ENCODE measurements at places on chromosomes 4 and X.

GRCh38 chr4:136741468-136741867 lies 790.8 kb downstream of the PCDH18 start:
- DNase-seq: no peak

- DNase-seq: no peak
Measured at GRCh38 chr4:52317361-52317879, 266.3 kb downstream of the SPATA18 start.

- no peak for DNase-seq
Measured at GRCh38 chrX:45022150-45022549, 149.2 kb downstream of the KDM6A start.

DNA sequence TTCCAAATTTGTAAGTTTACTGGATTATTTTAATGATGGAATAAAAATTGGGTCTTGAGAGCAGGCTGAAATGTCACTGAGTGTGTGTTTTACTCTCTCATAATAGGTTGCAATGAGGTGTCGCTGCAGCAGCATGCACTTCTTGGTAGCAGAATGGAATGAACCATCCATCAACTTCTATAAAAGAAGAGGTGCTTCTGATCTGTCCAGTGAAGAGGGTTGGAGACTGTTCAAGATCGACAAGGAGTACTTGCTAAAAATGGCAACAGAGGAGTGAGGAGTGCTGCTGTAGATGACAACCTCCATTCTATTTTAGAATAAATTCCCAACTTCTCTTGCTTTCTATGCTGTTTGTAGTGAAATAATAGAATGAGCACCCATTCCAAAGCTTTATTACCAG lies 2.6 kb downstream of the SAT1 start:
- DNase-seq: no peak

DNA sequence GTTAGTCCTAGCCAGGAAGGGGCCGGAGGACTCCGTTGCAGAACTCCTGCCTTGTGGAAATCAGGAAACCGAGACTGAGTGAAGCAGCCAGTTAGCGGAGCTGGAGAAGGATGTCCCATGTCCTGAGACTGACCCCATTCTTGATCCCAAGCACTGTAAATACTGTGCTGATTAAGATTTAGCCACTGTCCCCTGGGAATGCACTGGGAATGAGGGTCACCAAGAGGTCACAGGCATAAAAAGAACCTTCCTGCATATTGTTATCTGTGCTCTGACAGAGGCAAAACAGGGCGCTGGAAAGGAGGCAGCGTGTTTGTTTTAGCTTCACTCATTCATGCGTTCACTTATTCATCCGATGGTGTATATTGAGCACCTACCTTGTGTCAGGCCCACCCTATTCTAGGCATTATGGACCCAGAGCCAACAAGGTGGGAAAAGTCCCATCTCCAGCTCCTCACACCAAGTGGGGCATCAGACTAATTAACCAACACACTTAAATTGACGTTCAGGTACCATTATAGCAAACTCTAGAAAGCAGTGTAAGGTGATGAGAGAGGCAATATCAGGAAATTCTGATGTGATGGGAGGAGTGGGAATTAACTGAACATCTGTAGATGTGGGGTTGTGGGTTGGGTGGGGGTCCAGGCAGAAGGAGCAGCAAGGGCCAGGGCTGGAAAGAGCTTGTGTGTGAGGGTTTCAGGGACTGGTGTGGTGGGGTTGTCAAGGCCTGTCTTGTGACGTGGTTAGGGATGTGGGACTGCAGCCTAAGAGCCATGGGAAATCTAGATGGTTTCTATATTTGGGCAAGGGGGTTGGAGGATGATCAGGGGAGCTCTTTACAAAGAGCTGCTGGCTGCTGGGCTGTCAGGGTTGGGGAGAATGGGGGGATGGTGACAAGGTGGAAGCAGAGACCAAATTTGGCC lies 10.6 kb upstream of the SLC2A9 start:
- no peak for DNase-seq

GRCh38 chrX:13130816-13131215 lies 86.4 kb upstream of the FAM9C start:
- no peak for DNase-seq

- DNase-seq: no peak
Measured at GRCh38 chr4:143399113-143399949, 62.7 kb downstream of the GAB1 start.

- DNase-seq: no peak
Measured at GRCh38 chrX:45852884-45853283, 652.2 kb upstream of the DIPK2B start.

DNA sequence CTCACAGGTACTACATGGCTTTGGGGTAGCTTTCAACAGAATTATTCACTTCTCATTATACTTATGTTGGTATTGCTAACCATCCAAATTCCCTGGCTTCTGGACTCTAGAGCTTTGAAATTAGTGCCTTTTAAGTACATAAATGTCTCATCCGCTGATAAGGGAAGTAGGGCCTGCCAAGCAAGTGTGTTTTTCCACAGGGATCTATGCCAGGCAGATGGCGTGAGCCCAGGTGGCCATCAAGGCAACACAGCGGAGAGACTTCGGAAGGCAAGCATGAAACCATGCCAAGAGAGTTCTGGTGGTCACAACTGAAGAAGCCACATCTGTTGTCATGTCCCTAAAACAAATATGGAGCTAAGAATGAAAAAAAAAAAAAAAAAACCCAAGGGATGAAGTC lies 503.1 kb upstream of the LCORL start:
- DNase-seq: no peak

- DNase-seq: no peak
Measured at GRCh38 chr4:113531572-113531971, 230.0 kb downstream of the CAMK2D start.

- no peak for DNase-seq
Measured at GRCh38 chrX:154735695-154736393, 15.0 kb downstream of the GAB3 start.

GRCh38 chr4:67558493-67558892 lies at the start of gene STAP1:
STAP1 (plus strand) TSS chr4:67558727; CDS start chr4:67558810, 83 bp downstream.
- DNase-seq: no peak

DNA sequence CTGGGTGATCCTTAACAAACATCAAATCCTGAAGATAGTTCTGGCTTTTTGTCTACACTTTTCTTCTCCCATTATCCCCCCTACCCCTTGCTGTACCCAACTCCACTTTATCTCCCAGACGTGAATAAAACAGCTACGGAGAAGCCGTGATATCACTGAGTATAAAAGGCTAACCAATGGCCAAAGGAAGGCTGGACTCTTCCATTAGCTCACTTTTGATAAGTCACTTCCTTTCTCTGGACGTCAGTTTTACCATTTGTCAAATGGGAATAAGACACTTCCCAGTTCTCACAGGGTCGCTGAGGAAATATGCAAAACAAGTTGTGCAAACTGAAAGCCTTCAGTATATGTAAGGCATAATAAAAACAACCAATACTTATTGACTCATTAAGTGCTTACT lies 38.6 kb upstream of the EDA2R start:
- DNase-seq: no peak

- no peak for DNase-seq
Measured at GRCh38 chr4:85543832-85544231, 68.9 kb downstream of the ARHGAP24 start.

- DNase-seq: no peak
Measured at GRCh38 chrX:2717312-2717711, 26.2 kb downstream of the CD99 start.

DNA sequence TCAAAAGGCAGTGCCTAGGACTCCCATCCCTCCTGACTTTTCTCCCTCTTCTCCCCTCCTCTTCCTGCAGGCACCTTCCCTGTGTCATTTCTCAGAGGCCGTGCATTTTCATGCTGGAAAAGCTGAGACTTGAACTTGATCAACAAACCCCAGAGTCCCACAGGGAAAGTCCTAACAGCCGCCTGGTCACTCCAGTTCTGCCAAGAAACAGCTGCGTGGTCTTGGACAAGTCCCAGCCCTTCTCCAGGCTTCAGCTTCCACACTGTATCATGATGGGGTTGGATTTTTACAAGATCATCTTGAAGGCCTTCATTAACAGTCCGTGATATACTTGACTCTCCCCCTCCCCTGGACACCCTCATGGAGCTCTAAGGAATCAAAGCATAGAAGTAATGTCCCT lies 366.0 kb downstream of the BCOR start:
- DNase-seq: no peak

DNA sequence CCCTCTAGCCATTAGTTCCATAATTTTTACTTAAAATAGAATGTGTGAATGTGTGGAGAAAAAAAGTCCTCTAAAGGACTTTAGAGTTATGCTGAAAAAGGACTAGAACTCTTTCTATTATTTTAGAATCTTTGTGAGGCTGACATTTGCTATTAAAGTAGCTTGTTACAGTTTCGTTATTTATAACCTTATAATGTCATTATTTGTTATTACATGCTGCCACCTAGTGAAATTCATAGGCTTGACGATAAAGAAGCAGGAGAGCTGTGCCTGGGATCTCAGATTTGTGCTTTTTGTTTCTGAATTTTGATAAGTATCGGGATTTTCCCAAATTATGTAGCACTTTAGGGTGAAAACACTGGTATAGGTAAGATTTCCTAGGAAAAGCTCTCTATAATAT lies 38.5 kb upstream of the TAPT1 start:
- DNase-seq: no peak

GRCh38 chrX:98939456-98939855 lies 1470.6 kb downstream of the PCDH19 start:
- DNase-seq: no peak

DNA sequence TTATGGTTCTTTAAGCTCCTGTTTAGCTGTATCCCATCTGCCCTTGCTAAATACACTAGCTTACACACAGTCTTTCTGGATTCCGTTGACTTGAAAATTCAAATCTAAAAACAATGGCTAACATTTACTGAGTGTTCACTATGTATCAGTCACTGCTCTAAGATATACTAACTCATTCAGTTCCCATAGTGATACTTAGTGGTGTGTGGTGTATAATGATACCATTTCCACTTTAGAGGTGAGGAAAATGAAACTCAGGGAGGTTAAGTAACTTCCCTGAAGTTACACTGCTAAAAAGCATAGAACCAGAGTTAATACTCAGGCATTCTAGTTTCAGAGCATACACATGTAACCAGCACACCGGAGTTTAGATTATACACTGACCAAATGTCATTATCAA lies 762.0 kb downstream of the GRID2 start:
- DNase-seq: no peak

GRCh38 chrX:55206162-55206941 lies 13.8 kb upstream of the PAGE5 start:
- DNase-seq: no peak

DNA sequence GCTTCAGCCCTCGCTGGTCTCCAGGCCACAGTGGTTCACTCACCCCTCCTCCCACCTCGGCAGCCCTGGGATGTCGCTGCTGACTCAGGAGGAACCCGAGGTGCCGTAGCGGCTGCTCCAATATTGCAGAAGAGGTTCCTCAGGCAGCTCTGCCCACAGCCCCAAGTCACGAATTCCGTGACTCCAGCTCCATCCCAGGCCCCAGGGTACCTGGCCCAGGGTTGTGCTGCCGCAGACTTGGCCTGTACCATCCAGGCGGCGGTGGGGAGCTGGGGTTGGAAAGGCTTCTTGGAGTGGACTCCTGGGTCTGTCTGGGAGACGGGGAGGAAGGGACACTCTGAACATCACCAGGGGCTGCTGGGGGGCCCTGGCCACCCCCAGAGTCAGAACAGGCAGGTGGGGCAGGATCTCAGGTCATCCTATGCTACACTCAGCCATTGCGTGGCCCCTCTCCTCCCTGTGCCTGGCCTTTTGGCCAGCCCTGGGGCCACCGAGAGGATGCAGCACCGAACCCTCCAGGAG lies 728 bp upstream of the HGFAC start:
- no peak for DNase-seq

- DNase-seq: peak; percentile 43
Measured at GRCh38 chr4:1693131-1693896, 9.2 kb upstream of the FAM53A start.

GRCh38 chr4:169952236-169953002 lies 73.8 kb downstream of the MFAP3L start:
- DNase-seq: no peak

DNA sequence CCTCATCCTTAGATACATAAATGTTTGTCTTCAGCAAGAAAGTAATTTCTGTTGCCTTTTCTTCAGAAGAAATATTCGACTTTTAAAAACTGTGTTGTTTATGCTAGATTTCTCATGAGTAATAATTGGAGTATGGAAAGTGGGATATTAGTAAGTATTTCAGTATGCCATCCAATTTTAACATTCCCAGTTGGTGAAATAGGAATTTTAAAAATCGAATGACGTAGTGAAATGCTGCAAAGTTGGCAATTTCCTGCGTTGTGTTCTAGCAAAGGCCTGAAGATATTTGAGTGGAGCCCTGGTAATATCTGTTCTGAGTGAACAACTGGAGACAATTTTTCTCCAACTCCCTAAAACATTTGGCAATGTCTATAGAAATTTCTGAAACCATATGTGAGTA lies 190.1 kb downstream of the ZNF330 start:
- DNase-seq: no peak

GRCh38 chr4:26105815-26106699 lies 192.0 kb downstream of the SMIM20 start:
- DNase-seq: no peak

- no peak for DNase-seq
Measured at GRCh38 chrX:131544218-131544617, 344 bp downstream of the OR13H1 start.

DNA sequence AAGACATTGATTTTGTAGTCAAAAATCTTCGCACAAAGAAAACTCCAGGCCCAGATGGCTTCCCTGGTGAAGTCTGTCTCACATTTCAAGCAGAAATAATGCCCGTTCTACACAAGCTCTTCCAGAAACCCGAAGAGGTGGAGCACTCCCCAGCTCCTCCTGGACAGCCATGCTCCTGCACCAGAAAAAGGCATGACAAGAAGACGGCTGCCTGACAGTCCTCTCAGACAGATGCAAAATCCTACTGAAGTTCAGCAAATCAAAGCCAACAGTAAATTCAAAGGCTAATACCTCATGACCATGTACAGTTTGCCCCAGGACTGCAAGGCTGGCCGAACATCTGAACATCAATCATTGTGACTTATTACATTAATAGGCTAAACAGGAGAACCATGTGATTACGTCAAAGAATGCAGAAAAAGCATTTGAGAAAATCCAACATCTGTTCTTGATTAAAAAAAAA lies 30.8 kb upstream of the MXD4 start:
- no peak for DNase-seq

- no peak for DNase-seq
Measured at GRCh38 chr4:185589067-185589836, 53.9 kb upstream of the PDLIM3 start.

GRCh38 chrX:7220121-7220520 lies 72.2 kb upstream of the PUDP start:
- DNase-seq: no peak

DNA sequence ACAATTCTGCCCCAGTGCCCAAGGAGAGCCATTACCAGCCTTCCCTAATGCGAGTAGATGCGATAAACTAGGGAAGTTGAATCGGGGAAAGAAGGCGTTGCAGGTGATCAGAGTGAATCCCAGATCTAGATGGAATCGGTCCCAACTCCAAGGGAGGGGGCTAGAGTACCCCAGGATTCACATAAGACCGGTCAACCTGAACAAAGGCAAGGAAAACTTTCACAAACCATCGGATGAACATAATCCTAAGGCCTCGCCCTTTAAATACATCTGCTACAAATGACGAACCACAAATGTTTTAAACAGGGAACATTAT lies 11.2 kb upstream of the ZCCHC13 start:
- no peak for DNase-seq
